Progenitor cell of endocrine pancreas (in vitro differentiated cells): ENCODE measurements at places on chromosomes 7 and 10. TPM values are rescaled to one million over a fixed set of nuclear protein-coding genes. Genes with fewer than 3 reads are reported as not detected.

DNA sequence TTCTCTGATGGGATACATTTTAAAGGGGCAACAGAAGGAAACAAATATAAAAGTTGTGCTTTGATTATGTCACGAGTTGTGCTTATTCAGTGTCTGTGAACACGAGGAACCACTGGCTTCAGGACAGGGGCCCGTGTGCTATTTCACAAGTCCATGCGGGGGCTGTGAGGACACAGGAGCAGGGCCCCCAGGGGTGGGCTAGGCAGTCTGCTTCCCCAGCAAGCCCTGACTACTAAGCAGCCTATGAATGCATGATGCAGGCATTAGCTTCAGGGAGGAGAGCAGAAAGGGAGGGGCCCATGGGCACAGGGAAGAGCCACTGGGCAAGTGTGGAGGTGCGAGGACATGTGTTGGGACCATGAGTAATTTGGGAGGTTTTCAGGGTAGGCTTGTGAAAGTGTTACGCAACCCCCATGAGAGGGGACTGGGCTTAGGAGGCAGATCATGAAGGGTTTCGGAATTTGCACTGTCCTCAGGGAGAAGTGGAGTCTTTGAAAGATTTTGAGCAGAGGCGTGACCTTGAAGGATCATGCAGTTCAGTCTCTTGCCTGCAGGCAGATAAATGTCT, 424.9 kb downstream of the CALN1 start:
- DNase-seq: no peak

DNA sequence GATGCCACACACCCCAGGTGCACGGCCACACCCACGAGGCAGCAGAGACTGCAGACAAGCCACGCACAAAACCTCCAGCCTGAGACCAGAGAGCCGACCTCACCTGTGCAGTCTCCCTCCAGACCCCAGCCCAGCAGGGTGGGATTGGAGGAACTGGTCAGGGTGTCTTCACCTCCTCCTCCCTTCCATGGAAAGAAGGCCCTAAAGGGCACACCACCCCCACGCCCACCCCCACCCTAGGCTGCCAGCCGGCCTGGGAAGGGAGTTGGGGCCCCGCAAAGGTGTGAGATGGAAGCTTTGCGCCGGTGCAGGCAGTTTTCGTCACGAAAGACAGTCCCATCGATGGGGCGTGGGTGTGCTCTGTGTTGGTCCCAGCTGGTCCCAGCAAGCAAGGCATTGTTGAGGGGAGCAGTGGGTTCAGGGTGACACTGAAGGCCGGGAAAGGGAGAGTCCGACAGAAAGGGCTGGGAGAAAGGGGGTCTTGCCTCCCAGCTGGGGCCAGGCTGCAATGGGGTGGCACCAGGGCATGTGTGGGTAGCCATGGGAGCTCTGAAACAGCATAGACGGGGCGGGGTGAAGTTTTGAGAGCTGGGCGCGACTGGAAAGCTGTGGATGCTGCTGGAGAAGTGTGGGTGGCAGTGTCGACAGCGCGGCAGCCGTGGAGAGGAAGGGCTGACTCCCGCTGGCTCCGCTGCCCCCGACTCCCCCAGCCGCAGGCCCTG, 349.2 kb downstream of the GLRX3 start:
- DNase-seq: no peak

DNA sequence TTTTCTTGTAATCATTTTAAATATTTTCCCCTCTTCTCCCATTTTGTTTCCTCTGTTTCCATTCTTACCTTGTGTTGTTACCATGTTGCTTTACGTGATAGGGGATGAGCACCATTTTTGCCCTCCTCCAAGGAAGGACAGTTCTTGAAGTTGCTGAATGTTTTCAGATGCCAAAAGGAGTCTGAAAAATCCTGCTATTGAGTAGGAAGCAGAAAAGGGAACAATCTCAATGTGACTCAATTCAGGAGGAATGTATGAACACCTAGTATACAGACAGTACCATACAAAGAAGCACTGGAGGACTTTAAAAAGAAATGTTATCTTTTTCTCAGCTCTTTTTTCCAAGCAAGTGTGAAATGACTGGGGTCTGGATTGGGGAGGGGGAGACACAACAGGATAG, 5.1 kb upstream of the NAMPT start:
- no peak for DNase-seq

- DNase-seq: no peak
These were observed 4.9 kb downstream of the ITPRID1 start for GRCh38 chr7:31518766-31519165.

- DNase-seq: no peak
These were observed 1.7 kb downstream of the PTPRN2 start for GRCh38 chr7:158585721-158586498.

- no peak for DNase-seq
These were observed 6.9 kb upstream of the MRPS24 start for GRCh38 chr7:43876241-43876640.

DNA sequence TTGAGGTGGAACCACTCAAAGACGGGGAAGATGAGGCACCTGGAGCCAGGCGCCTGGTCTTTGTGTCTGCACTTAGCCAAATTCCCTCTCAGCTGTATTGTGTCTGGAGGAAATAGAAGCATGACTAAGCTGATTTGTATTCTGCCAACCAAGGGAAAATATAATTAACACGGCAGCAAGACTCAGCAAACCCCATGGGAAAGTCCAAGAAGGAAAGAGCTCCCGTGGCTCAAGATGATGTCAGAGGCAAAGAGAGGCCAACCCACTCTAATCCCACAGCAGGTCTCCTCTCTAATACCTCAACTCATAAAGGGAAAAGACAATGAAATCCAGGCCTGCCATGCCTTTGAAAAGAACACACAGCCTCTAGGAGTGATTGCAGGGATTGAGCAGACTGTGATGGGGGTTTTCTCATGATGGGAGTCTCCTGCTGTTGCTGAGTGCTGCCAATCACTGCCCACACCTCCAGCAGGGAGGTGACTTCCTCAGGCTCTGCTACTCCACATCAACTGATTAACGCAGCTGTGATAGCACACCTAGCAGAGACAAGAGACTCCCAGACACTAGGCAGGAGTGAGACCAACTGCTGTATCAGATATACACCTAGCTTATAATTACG, 255.5 kb upstream of the C7orf33 start:
- DNase-seq: no peak

DNA sequence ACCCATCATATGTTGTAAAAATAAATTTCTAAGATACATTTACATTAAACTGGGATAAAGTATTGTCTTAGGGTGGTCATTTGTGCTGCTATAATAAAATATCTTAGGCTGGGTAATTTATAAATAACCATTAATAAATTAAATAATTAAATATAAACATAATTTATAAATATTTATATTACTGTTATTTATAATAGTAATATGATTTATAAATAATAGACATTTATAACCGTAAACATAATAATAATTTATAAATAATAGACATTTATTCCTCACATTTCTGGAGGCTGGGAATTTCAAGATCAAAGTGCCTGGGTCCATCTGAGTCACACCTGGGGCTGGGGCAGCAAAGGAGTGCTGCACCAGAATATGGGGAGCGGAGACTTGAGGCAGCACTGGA, 31.1 kb downstream of the ZWINT start:
- DNase-seq: no peak

DNA sequence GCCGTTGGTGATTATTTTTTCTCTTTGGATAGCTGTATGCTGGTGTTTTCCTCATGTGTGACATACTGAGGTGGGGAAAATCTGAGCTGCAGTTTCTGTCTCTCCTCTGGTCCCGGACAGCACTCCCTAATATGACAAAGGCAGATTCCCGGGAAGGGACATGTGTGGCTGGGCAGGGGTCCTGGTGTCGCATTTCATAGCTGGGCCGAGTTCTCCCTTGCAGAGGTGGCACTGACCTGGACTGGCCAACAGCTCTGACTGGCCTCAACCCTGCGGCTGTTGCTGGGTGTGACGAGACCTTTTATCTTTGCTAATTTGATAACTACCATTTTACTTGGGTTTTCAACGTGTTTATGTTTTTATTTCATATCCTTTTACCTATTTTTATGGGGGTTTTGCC, 248.6 kb upstream of the TCERG1L start:
- DNase-seq: no peak

- DNase-seq: no peak
These were observed 107.5 kb downstream of the KIF20B start for GRCh38 chr10:89808842-89809241.

DNA sequence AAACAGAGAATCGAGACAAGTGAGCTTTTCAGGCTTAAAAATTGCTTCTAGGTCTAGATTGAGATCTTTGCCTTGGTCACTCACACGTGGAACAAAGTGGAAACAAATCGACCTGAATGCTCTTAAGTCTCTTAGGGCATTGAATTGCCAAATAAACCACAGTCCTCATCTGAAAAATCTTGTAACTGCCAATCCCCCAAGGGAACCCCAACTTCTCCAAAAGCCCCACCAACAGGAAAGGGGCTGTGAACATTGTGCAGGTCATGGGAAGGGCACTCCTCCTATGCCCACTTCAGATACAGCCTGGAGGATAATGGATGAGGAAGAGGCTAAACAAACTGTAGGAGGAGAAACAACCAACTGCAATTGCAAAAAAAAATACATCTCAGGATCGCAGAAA, 91.3 kb downstream of the DGKI start:
- no peak for DNase-seq

The COL1A2 gene
- total RNA-seq: 14.8 and 26.2 TPM in 2 replicates

The SPAM1 gene
- total RNA-seq: not detected in 2 replicates

The TCAF2 gene
- 0.10 and 0.11 TPM in 2 replicates for total RNA-seq

The CALN1 gene
- 0.62 and 0.79 TPM in 2 replicates for total RNA-seq

The BLNK gene
- 1.6 and 1.8 TPM in 2 replicates for total RNA-seq
